Fibroblast of lung (primary cell): ENCODE measurements at places on chromosomes 16 and 17. TPM values are rescaled to one million over a fixed set of nuclear protein-coding genes. Genes with fewer than 3 reads are reported as not detected.

The CHD9NB gene
- 3.6 and 5.3 TPM in 2 replicates for total RNA-seq

The TP53TG3F gene
- total RNA-seq = not detected in 2 replicates

The G6PC1 gene
- total RNA-seq = not detected in 2 replicates

GRCh38 chr16:1290860-1291575 is 18.4 kb upstream of the UBE2I start:
- DNase-seq = no peak

DNA sequence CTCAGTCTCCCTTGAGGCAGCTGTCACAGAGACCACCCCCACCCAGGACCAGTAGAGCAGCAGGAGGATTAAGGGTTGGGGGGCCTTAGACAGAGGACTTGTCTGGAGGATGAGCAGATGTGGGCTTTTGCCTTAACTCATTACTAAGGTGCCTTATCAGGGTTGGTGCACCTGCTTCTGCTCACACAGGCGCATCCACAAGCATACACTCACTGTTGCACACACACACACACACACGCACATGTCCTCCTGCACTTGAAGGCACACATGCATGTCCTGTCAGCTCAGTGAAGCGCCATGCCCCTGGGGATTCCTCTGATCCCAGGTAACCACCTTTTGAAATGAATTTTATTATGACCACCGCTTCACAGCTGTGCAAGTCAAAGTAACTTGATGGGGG is 1.2 kb downstream of the GFAP start:
- DNase-seq = no peak

DNA sequence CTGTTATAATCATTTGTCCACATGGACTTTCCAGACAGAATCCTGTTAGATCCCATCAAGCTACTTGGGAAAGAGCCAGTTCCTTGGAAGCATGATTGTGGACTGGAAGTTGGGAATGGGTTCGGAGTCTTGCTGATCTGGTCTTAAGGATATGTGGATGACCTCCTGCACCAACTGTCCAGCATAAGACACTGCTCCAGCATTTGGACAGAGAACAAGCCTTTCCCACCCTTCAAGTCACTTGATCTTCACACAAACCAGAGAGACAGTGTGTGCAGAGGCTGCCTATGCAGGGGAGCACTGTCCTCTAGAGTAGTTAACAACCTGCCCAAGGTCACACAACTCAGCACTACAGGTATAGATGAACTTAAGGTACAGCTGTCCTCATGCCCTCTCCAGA is 5.8 kb upstream of the MT1B start:
- DNase-seq = no peak

- no peak for DNase-seq
Observed at GRCh38 chr17:81013642-81014041, 21.3 kb upstream of the BAIAP2 start.
